ENCODE measurements at places on chromosomes 12 and 14. TPM values are rescaled to one million over a fixed set of nuclear protein-coding genes. Genes with fewer than 3 reads are reported as not detected.

Gene XPOT
- total RNA-seq: 41.6 TPM

Gene HNF1A
- total RNA-seq: 2.8 TPM

Gene PLCZ1
- not detected for total RNA-seq

Gene SAMD15
- total RNA-seq: 2.2 TPM

Gene OR4E2
- not detected for total RNA-seq

Gene SLC38A4
- not detected for total RNA-seq

Gene ARF3
- 136 TPM for total RNA-seq
